ENCODE measurements at places on chromosomes 4 and X.

DNA sequence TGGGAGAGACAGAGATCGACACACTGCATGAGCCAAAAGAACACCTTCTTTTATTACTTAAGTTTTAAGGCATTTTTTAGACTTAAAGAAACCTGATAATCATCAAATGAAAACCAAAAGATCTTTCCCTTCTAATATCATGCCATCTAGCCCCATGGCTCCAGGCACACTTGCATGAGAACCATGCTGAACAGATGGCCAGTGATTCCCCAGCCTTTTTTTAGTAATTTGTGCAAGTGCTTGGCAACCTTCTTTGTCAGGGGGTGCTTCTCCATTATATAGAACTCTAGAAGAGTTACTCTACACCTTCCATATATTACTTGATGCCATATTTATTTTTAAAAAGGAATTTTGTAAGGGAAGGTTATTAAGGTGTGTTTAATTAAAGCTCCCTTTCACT, 182.2 kb upstream of the TEX13C start:
- DNase-seq = no peak

- DNase-seq = no peak
Observed at GRCh38 chr4:113871080-113871479, 108.4 kb downstream of the ARSJ start.

DNA sequence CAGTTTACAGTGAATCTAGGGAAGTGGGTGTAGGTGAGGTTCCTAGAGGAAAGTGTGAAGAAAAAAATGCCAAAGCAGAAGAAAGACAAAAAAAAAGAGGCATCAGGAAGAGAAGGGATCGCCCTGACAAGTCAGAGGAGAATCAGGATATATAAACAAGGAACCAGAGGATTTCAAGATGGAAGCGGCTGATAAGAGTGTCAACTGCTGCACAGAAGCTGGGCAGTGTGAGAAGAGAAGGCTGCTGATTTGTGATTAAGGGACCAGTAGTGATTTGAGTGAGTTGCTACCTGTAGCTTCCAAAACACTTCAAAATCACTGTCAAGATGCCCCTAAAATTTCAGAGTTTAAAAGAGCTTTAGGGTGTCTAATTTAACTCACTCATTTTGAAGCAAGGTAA, 258.2 kb downstream of the PPP3CA start:
- no peak for DNase-seq

GRCh38 chr4:76219299-76220055, 5.9 kb upstream of the SCARB2 start:
- no peak for DNase-seq

All from left ventricle myocardium inferior (tissue), 1 donor.